ENCODE measurements at places on chromosomes 2 and 18.
A peak's percentile ranks its signal among the peaks of the same experiment; 100 is the strongest.

GRCh38 chr2:38720613-38721241 is 30.4 kb downstream of the SRSF7 start:
- DNase-seq = peak; percentile 91

DNA sequence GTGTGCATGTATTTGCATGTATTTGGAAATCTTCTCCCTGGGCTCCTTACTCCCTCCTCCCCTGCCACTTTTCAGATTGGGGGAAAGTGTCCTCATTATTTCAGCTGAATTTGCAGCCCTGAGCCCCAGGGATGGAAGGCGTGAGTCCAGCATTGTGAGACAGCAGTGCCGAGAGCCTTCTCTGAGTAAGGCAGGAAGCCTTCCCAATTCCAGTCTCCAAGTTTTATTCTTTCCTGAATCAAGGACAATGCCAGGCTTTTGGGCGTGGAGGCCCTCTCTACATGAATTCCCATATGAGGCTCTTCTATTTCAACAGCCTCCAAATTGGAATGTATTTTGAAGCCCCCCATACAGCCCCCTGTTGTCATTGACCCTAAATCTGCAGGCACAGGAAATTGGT is 163.5 kb downstream of the ACKR3 start:
- no peak for DNase-seq

GRCh38 chr2:217535957-217536708 is 466.7 kb downstream of the TNS1 start:
- no peak for DNase-seq

DNA sequence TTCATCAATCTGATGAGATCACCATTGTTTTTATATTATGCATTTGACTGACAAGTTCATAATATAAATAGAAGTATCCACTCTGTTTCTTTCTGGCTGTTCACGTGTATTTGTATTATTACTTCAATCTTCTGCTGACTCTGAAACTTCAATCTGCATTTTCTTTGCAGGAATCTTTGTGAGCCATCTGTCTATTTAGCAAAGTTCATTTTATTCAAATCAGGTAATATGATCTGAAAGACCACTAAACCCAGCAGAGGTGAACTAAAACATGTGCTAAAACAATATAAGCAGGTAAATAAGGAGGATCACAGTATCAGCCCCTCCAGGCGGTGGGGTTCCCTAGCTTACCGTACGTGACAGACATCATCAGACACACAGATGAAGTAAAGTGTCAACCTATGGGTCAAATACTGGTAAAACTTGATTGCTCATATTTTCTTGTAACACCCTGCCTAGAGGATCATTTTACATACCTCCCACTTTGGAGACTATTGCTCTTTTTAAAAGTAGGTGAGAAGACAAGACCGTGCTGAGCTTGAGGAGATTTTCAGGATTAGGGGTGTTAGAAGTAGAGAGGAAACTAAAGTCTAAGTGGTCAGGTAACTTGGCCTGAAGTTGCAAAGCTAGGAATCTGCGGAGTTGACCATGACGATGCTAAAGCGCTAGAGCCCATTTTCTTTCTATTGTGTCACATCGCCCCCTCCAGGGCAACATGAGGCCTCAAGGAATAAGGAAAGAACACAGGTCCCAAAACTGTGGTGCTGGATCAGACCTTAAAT is 9.0 kb downstream of the DTNB start:
- no peak for DNase-seq

DNA sequence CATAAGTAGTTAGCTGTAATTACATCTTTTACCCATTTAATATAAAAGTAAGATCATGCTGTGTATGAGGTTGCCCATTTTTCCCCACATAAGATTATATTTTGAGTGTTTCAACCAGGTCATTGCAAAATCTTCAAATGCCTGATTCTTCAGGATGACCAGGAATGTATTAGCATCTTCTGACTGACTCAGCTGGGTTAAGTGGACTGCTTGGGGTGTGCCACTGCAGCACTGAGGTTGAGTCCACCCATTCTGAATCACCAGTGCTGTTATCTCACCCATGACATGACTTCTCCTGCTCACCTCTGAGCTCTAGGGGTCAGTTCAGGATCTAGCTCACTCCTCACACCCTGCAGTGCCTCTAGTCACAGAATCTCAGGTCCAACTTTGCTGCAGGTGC is 576.7 kb upstream of the ZEB2 start:
- DNase-seq = no peak

- DNase-seq = no peak
Observed at GRCh38 chr2:100660851-100661584, 98.2 kb downstream of the PDCL3 start.

DNA sequence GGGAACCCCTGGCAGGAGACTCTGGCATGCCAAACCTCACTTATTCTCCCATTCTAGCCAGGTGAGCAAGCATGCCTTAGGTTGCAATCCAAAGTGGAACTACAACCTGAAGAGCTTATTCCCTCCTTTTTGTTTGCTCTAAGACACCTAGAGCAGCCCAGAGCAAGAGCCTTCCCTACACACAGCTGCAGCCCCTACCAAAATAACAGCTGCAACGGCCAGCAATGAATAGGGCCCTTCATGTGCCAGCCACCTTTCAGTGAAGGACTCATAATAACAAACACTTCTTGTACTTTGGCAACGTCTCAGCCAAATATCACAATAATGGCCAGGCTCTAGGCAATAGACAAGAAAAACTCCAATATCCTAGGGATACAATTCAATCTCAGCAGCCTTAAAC is 178.7 kb downstream of the ALK start:
- no peak for DNase-seq

GRCh38 chr18:57015451-57015850 is 131.4 kb upstream of the BOD1L2 start:
- no peak for DNase-seq

DNA sequence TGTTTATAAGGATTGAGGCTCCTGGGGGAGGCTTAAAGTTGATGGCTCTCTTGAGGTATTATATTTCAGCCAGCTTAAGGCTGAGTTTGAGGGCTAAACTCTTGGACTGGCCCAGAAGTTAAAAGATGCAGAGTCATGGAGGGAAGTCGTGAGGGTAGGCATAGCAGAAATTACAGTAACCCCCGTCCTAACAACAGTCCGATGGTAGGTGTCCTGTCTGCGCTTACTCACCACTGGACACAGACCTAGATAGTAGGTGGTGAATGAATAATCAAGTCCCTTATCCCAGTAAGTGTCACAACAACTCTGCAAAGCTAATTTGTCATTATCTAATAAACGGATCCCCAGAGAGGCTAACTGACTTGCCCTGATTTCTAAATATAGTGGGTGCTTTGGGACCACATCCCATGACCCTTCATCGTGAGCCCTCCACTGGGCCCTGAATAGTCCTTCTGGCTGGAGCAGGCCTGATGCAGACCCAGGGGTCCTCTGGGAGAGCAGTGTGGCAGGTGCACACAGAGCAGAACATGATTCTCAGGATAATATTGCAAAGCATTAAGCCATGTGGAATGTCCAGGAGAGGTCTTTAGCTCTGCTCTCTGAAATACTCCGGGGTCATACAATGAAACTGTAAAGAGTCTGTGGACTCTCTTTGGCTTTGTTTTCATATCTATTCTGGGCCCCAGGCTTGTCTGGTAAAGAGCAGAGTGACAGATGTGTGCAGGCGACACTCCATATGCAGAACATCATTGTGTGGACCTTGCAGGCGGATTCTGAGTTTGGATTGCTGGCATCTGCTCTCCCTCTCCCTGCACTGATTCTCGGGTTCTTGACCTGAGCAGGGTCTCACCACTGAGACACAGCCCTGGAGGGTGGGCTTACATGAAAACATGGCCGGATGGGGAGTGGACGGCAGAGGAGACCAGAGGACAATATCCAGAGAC is 98.1 kb downstream of the RNF144A start:
- no peak for DNase-seq

DNA sequence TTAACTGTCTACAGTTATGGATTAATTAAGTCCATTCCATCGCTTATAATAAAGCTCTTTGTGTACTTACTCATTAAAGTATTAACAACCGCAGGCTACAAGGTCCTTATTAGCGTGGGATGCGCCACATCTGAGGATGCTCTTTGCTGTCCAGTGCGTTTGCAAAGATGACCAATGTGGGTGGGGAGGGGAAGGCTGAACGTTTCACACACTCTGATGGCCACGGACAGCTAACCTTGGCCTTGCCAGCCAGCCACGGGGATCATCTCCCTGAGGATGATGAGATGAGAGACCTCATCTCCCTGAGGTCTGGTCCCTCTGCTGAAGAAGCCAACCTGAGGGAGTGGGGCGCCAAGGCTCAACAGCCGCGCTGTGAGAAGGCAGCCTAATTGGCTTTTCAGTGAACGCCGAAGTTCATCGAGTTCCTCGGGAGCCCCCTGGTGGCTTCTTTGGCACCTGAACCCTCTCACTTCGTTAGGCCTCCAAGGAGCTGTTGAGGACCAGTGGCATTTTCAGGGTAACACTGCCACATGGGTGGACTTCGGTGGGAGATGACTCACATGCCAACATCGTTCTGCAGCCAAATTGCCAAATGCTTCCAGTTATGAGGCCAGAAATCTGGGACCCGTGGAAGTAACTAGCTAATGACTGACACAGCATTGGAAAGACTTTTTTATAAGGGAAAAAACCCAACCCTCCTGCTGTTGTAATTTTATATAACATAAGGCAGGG is 69.3 kb upstream of the SEC11C start:
- no peak for DNase-seq

GRCh38 chr2:232816657-232817056 is 40.3 kb upstream of the KCNJ13 start:
- DNase-seq = no peak

- no peak for DNase-seq
Observed at GRCh38 chr2:140128909-140129308, 1348.7 kb upstream of the NXPH2 start.

DNA sequence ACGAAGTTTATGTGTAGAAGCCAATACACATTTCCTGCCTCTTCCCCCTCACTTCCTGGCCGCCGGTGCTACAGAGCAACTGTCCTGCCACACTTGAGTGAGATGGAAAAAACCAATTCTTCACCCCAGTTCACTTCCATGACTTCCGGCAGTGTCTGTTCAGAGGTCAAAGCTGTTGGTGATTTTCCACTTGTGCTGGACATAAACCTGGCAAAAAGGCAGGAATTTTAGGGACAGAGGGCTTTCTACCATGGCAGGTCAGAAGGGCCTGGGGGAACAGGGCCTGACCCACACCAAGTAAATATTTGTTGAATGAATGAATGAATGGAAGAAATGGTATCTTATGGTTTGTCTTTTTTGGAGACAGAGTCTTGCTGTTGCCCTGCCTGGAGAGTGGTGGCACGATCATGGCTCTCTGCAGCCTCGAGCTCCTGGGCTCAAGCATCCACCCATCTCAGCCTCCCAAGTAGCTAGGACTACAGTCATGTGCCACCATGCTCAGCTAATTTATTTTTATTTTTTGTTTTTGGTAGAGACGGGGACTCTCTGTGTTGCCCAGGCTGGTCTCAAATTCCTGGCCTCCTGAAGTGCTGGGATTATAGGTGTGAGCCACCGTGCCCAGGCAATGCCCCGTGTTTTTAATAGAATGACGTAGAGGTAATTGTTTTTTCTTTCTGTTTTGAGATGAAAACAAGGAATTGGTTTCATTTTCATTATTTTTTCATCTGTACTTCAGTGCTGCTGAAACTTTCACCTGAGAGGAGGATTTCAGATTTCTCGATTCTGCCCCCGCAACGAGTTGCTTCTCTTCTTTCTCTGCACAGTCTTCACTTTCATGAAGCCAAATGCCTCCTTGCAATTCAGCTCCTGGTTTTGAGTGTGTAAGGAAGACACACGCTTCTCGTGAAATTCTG is 48.0 kb upstream of the LPIN2 start:
- DNase-seq = no peak

- DNase-seq = no peak
Observed at GRCh38 chr2:74414881-74415761, 6.3 kb downstream of the C2orf81 start.

- DNase-seq = no peak
Observed at GRCh38 chr2:85694052-85695025, at the start of gene GNLY. Gene GNLY (plus strand): TSS chr2:85694358. CDS start chr2:85694419, 61 bp downstream.

DNA sequence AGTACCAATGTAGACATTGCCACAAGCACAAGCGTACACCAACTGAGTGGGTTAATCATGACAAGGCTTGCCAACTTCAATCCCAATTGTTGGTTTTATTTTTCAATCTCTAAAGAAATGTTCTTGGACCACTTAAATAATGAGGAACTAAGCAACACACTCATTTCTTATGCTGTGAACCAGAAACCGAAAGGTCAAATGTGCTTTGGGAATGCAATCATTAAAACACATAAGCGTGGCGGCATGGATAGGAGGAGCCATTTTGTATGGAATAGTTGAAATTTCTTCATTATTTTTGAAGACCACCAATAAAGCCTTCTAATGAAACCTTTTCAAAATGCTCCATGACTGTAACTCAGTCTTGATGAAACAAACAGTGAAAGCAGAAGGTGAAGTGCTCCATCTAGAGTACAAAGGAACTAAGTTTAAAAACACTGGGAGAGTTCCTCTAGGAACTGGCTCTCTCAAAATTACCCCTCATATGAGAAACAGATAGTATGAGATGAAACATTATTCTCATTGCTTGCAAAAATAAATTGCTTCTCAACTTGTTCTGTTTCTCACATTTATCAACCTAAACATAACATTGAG is 113.2 kb upstream of the CHST9 start:
- no peak for DNase-seq

GRCh38 chr2:179741317-179741716 is 120.1 kb downstream of the ZNF385B start:
- DNase-seq = no peak

- DNase-seq = no peak
Observed at GRCh38 chr2:200625958-200626363, 40.1 kb downstream of the AOX1 start.

- DNase-seq = no peak
Observed at GRCh38 chr2:160294339-160294803, 94.3 kb upstream of the ITGB6 start.

GRCh38 chr2:118290411-118291250 is 202.4 kb downstream of the INSIG2 start:
- no peak for DNase-seq

DNA sequence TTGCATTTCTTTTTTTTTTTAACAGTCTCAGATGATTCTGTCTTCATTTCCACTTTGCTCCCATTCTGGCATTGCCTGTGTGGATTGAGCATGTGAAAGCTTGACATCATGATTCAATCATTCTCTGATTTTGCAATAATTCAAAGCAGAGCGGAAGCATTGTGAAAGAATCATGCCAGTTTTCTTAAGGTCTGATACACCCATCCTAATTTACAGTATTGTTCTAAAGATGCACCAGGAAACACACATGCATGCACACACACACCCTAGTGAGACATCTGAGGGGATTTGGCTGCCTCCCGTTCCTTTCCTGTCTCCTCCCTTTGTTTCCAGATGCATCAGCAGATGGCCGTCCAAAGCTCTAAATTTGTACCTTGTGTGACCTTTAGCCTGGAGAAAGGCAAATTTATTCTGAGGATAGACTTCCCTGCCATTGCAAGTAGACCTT is 97.3 kb downstream of the FMNL2 start:
- DNase-seq = peak; percentile 85

DNA sequence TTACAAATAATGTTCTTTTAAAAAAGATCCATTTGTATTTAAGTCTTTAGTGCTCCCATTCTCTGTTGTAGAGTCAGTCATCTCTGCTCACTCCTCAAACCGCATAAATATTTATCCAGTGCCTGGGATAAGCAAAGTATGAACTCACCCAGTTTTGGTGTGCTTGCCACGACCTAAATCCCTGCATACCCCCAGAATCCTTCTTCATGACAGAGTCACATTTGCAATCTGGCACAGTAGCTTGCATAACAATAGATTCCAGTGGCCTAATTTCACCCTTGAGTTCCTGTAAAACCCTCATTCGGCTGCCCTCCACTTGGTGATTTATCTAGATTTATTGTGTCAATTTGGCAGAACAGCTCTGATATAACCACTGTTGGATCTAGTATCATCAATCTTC is 92.9 kb downstream of the DTNA start:
- no peak for DNase-seq
